ENCODE measurements at places on chromosomes 16 and 17.

DNA sequence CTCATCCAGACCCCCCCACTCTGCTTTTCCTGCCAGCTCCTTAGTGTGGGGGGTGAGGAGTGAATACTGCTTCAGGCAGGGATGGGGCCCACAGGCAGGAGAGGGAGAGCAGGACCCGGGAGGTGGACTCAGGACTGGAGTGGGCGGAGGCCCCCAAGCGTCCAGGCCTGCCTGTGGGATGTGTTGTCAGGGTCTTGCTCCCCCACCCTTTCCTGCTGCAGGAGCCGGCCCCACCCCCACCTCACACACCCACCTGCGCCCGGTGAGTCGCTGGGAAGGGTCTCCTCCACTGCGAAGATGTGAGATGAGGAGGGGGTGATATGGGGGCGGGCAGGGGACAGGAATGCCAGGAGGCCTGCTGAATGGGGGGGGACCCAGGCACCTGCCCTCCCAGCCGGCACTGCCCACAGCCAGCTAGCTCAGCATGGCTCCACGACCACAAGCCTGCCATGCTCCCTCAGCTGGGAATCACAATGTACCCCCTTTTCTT is 1.1 kb downstream of the FAM171A2 start:
- DNase-seq, result no peak
- no peak overlapping the region for H3K27ac ChIP-seq
- H3K4me1 ChIP-seq, result peaks cover 26% of the 10 kb centered on the region
- H3K4me3 ChIP-seq, result peak overlapping the region; percentile 88
- peaks cover 17% of the 10 kb centered on the region for H3K27me3 ChIP-seq

DNA sequence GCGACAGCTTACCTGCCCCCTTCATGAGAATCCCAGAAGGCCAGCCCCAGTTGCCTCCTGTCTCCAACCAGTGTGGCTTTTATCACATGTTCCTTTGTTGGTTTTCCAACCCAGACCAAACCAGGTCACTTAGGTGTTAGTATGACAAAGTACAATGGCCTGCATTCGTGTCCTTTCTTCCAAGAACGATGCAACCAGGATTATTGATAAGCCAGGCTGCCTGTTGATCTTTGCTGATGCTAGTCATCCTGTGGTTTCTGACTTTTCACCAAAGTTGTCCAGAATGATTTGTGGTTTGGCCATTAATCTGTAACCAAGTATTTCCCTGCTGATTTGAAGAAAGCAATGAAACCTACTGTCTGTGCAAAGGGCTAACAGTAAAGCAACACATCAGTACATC is 191.4 kb downstream of the CYLD start:
- no peak overlapping the region for H3K27ac ChIP-seq
- no peaks in the 10 kb centered on the region for H3K36me3 ChIP-seq
- DNase-seq, result no peak
- no peak overlapping the region for H3K4me3 ChIP-seq
- H3K4me1 ChIP-seq, result no peaks in the 10 kb centered on the region

DNA sequence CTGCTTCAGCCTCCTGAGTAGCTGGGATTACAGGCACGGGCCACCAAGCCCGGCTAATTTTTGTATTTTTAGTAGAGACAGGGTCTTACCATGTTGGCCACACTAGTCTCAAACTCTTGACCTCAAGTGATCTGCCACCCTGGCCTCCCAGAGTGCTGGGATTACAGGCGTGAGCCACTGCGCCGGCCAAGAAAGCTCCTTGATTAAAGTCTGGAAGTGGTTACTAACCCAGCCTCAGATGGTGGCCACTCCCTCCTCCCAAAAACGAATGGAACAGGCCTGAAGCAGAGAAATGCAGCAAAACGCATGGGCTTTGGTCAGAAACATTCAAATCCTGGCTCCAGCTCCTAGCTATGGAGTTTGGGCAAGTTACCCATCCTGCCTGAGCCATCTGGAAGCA is 11.3 kb downstream of the FKBP10 start:
- H3K27me3 ChIP-seq, result no peaks in the 10 kb centered on the region
- H3K27ac ChIP-seq, result 0 out of 2 replicates have a peak overlapping the region, but pooled peaks have one; percentile 26
- H3K36me3 ChIP-seq, result peaks cover 4% of the 10 kb centered on the region

DNA sequence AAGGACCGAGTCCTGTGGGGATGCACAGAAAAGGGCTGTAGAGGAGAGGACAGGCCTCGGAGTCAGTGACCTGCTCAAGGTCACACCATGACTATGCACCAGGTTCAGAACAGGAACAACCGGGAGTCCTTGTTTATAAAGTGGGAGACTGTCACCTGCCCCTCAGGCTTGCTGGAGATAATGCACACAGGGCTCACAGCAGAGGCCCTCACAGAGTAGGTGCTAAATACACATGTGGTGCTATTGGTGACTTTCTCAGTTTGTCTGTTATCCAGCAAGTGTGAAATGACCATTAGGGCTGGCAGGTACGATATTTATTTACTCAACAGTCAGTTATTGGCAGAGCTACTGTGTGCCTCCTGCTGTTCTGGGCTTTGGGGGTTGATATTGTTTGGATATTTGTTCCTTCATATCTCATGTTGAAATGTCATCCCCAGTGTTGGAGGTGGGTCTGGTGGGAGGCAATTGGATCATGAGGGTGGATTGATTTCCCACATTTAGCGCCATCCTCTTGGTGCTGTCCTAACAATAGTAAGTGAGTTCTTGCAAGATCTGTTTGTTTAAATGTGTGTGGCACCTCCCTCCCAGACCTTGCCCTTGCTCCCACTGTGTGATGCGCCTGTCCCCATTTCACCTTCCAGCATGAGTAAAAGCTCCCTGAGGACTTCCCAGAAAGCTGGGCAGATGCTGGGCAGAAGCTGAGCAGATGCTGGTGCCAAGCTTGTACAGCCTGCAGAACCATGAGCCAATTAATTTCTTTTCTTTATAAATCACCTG is 162.1 kb upstream of the MPHOSPH6 start:
- DNase-seq, result no peak
- H3K4me1 ChIP-seq, result peaks cover 12% of the 10 kb centered on the region
- no peak overlapping the region for H3K4me3 ChIP-seq
- H3K27ac ChIP-seq, result no peak overlapping the region
- no peaks in the 10 kb centered on the region for H3K27me3 ChIP-seq

DNA sequence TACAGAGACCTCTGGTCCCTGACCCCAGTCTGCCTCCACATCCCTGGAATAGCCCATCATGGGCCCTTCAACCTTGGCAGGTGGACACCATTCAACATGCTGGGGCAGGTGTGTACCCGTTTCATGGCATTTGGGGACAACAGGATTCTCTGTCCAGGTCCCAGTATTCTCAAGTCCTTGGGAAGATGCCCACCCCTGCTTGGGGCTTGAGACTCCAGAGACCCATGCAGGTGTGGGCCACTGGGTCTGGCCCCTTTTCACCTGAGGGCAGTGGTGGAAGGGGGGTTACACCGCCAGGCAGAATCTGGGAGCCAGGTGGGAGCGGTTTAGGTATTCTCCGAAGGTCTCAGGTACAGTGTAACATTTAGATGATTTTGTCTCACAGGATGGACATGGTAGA is 37.1 kb upstream of the KSR1 start:
- no peaks in the 10 kb centered on the region for H3K27me3 ChIP-seq
- DNase-seq, result no peak
- peaks cover 4% of the 10 kb centered on the region for H3K4me1 ChIP-seq
- H3K27ac ChIP-seq, result no peak overlapping the region
- no peak overlapping the region for H3K4me3 ChIP-seq
- H3K36me3 ChIP-seq, result no peaks in the 10 kb centered on the region

- H3K36me3 ChIP-seq, result peaks cover 53% of the 10 kb centered on the region
- peaks cover 4% of the 10 kb centered on the region for H3K4me1 ChIP-seq
- no peaks in the 10 kb centered on the region for H3K27me3 ChIP-seq
- peak; percentile 66 for DNase-seq
- H3K4me3 ChIP-seq, result peak overlapping the region; percentile 92
These were observed 1.0 kb downstream of the NME2 start for GRCh38 chr17:51166987-51167931.
